NCI-H748 treated with DMSO at 0.1 percent for 48 hours (cell line): ENCODE measurements at places on chromosomes 3 and 15.

DNA sequence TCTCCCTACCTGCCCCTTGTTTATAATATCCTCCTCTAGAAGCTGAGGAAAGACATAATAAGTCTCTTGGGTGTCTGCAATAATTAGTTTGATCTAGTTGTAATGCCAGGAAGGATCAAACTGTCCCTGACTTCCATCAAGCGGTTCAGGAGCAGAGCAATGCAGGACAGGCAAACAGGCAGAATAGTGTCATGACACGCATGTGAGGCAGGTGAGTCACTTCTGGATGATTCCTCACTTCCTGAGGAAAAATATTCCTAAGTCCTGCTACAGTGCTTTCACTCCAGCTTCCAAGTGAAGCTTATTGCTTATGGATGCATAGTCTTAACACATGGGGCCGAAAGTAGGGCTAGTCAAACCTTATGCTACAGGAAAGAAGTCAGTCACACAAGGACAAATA, 85.8 kb downstream of the GREM1 start:
- DNase-seq, result no peak

DNA sequence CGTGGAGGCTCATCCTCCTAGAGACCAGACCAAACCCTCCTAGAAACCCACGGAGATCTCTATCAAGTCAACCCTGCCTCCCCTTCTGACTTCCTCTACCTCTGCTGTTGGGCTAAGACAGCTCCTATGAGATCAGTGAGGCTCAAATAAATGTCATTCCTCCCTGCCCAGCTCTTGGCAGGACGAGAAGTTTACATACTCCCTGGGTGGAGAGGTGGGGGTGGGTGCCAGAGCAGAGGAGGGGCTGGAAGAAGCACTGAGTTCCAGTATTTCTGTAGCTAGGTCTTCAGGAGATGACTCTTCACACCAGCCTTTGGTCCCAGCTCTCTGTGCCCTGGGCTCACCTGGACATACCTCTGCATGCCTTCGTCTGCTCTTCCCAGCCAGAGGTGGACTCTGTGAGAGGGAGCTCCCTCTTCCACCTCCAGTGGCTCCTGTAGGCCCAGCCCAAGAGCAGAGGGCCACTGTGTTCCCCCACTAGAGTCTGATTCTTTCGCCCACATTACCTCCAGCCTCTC, 42.4 kb upstream of the TLE3 start:
- DNase-seq, result no peak

- DNase-seq, result no peak
Measured at GRCh38 chr15:62559381-62559733, 394.3 kb upstream of the C2CD4B start.

GRCh38 chr3:183341545-183342288, 86.7 kb downstream of the MCF2L2 start:
- DNase-seq, result no peak

DNA sequence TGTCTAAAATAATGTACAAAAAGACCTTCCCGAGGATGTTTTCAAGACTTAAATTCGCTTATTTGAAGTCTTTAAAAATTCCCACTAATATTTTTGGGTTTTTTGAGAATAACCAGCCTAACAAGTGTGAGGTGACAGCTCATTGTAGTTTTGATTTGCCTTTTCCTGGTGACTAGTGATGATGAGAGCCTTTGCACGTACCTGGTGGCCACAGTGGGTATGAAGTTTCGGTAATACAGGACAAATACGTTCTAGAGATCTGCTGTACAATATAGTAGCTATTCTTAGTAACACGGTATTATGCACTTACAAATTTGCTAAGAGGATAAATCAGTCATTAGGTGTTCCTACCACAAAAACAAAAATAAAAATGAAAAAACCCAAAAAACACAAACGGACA, 124.9 kb downstream of the GRM7 start:
- DNase-seq, result no peak

GRCh38 chr3:116314476-116314875, 130.8 kb downstream of the LSAMP start:
- DNase-seq, result no peak

DNA sequence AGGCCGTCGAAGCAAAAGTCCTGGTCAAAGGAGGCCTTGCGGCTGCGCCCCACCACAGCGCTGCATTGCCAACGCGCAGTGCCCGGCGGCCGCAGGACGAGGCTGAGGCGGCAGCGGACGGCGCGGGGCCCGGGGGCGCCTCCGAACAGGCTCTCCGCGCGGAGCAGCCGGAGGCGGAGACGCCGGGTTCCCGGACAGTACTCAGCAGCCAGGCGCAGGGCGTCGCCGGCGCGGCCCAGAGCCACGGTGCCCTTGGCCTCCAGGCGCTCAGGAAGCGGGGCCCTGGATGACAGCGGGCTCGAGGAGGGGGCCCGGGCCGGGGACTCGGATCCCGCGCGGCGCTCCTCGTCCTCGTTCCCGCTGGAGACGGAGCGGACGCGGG, 1.1 kb downstream of the C2CD4B start:
- no peak for DNase-seq

- DNase-seq, result no peak
Measured at GRCh38 chr3:129927072-129927471, 33.6 kb upstream of the TMCC1 start.

DNA sequence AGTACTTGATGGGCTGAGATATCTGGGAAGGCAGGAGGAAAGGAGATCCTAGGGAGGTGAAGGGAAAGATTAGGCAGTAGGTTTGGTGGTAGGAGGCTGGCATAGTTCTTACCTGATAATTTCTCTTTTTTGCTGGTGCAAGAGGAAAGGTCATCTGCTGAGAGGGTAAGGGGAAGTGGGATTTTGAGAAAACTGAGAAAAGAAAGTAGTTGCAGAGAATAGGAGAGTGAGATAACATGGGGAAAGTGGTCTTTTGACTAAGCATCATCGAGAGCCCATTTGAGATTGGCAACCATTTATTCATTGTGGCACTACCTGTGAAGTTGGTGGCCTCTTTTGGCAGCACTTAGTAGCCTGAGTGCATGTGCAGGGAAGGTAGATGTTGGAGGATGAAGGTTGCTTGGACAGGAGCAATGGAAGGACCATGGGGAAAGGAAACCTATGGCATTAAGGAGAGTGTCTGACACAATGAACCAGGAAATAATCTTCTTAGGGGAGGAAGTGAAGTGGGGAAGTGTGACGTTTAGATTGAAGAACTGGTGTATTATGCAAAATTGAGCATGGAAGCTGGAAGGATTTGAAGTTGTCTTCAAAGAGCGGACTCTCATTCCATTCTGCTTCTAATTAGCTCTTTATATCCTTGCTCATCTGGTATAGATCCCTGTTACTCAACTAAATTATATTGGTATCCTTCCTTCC, 21.9 kb upstream of the USP13 start:
- DNase-seq, result no peak

GRCh38 chr15:62126364-62126763, 38.7 kb downstream of the C2CD4B start:
- no peak for DNase-seq

- DNase-seq, result no peak
Measured at GRCh38 chr3:170513642-170514041, 72.2 kb downstream of the SLC7A14 start.

DNA sequence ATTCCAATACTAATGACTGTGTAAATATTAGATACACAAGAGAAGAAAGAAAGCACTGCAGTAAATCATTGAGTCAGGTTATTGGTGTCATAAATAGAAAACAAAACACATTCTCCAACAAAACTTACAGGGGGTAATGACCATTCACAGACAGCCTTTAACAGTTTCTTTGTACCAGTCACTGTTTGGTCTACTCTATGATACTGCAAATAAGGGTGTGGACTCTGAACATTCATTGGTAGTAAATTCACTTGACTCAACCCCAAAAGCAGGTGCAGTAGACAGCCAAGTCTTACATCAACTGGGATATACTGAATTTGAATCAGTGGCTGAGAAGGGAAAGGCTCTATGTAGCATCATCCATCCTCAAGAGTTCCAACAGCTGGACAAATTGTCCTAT, 463.5 kb downstream of the FOXP1 start:
- peak; percentile 48 for DNase-seq

DNA sequence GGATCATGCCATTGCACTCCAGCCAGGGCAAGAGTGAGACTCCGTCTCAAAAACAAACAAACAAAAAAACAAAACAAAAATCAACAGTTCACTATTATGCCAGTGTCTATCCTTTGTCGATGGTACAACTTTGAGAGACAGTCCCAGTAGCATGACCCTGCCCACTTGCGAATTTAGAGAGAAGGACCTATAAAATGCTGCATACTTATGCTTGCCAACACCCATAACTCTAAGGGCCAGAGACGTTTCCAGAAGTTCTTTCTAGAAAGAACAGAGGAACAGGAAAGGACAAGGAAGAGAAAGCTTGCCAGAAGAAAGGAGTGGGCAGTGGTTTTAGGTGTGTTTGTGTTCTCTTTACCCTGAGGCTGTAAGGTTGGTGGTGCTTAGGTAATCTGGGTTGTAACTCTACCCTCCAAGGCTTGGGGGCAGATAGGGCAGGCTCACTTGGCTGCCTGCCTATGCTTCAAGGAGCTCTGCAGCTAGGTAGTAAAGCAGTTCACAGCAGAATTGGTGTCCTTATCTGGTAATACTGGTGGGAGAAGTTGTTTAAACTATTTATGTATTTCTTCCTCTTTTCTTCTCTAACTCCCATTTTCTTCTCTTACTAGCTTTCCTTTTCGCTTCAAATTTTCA, 50.6 kb upstream of the SPPL2A start:
- no peak for DNase-seq

DNA sequence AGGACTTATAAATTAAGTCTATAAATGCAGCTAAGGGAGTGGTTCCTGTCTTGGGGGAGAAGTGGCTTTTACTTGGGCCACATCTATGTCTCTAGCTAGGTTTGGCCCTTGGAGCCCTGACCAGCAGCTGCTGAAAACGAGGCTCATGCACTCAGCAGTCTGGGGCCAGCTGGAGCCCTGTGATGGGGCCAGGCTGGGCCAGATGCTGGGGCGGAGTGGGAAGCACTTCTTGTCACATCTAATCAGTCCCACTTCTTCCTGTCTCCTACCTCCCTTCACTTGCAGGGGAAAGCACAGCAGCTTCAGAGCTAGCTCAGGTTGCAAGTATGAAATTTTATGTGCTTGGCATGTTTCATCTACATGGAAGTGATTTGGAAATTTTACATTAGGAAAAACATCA, 209.9 kb upstream of the ROPN1 start:
- no peak for DNase-seq

- no peak for DNase-seq
Measured at GRCh38 chr3:32397941-32398340, 6.3 kb downstream of the CMTM7 start.

DNA sequence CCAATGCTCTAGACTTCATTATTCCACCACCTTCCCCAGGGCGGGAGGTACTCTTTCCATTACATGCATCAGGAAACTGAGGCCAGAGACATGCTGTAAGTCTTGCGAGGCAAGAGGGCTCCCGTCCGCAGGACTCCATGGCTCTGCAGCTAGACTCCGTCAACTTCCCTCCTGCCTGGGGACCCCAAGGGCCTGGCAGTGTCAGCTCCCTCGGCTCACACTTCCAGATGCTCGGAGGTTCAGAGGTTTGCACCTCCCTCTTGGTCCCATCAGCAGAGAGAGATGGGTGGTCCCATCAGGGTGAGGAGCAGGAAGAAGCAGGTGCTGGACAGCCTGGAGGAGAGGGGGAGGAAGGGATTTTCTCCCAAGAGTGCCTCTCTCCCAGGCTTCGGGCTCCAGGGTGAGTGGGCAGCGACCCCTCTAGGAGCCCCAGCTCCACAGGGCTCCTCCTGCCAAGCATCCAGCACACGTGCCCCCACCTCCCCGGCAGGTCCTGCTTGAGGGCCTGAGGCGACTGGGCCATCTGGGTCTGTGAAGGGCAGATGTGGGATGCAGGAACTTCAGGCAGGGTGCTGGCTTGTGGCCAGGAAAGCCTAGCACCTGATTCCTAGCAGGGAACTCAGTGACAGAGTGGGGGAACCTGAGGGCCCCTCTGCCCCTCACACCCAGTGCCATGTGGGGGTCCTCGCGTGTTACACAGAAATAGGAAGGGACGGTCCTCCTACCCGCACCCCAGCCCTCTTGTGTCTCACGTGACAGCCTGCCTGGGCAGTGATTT, 9.3 kb downstream of the PAK6 start:
- no peak for DNase-seq

- no peak for DNase-seq
Measured at GRCh38 chr3:37980462-37981347, 9.9 kb upstream of the VILL start.

DNA sequence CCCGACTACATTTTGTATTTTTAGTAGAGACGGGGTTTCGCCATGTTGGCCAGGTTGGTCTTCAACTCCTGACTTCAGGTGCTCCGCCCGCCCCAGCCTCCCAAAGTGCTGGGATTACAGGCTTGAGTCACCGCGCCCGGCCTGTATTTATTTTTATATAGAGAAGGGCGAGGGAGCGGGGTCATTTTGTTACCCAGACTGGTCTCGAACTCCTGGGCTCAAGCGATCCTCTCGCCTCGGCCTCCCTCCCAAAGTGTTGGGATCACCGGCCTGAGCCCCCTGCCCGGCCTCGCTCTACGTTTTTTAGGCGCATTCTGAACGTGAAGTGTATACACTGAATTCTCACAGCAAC, 514 bp upstream of the PPP4R2 start:
- DNase-seq, result no peak

DNA sequence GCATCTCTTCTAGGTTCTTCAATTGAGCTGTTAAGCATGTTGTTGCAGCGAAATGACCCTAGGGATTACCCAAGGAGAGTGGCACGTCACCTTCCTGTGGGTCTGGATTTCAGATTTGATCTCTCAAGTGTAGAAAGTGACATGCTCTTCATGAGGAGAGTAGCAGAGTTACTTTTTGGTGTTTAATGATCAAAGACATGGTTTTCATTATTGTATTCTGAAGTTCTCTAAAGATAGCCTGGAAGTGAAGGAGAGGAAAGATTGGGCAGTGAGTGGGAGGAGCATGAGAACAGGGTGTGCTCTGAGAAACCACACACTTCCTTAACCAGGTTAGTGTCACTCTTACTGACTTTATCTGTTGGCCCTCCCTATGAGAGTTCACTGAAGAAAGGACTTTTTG, 153.6 kb downstream of the AKAP13 start:
- no peak for DNase-seq

DNA sequence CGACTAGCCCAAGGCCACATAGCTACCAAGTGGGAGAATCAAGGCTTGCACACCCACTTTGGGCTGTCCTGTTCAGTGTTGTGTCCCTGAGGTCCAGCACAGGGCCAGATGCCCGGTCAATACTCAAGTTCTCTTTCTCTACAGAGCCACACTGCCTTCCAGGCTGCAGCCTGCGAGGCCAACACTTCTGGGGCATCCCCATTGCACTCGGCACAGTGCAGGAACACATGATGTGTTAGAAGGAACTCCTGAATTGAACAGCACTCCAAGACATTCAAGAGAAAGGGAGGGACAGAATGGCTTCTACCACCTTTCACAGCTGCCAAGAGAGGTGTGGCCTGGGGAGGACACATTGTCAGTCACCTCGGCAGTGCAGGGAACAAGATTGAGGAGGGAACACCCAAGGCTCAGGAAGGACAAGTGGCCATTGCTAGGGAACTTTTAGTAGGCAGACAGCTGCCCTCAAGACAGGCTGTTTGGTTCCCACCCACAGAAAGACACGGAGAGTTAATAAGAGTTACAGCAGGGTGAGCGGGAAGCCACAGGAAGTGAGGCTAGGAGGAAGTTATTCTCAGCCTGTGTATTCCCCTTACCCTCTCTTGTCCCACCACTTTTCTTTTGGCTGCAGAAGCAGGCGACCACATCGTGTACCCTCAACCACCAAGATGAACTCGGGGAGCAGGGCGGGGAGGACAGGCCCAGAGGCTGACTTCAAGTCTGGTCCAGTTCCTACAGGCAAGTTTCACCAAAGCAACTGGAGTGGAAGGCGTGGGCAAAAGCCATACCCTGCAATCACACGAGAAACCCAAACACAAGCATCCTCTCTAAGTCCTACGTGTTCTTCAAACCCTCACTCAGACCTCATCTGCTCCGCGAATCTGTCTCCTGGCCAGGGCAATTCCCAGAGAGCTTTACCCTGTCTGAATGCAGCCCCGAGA, 69.4 kb downstream of the SRGAP3 start:
- DNase-seq, result no peak

- DNase-seq, result peak; percentile 20
Measured at GRCh38 chr3:111577798-111578685, 17.1 kb downstream of the ZBED2 start.
